ENCODE measurements at places on chromosomes 11 and 22. TPM values are rescaled to one million over a fixed set of nuclear protein-coding genes. Genes with fewer than 3 reads are reported as not detected.

GRCh38 chr22:22849640-22850610, 37.7 kb upstream of the IGLL5 start:
- DNase-seq, result no peak

- DNase-seq, result peak; percentile 56
Measured at GRCh38 chr22:44353041-44353440, 40.3 kb upstream of the SHISAL1 start.

DNA sequence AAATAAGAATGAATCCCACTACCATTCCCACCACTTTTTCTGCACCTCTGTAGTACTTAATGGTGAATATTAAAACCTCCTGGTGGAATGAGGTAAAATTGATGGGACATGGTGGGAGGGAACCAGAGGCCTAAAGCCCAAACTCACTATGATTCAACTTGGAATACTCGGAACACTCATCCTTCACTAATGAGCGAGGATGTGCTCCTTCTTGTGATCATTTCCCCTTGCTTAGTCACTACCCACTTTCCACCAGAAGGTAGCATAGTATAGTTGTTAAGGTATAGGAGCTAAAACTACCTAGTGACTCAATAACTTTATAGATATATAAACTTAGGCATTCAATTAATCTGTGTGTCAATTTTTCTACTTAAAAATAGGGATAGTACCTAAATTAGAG, 728.9 kb downstream of the OPCML start:
- DNase-seq, result no peak

DNA sequence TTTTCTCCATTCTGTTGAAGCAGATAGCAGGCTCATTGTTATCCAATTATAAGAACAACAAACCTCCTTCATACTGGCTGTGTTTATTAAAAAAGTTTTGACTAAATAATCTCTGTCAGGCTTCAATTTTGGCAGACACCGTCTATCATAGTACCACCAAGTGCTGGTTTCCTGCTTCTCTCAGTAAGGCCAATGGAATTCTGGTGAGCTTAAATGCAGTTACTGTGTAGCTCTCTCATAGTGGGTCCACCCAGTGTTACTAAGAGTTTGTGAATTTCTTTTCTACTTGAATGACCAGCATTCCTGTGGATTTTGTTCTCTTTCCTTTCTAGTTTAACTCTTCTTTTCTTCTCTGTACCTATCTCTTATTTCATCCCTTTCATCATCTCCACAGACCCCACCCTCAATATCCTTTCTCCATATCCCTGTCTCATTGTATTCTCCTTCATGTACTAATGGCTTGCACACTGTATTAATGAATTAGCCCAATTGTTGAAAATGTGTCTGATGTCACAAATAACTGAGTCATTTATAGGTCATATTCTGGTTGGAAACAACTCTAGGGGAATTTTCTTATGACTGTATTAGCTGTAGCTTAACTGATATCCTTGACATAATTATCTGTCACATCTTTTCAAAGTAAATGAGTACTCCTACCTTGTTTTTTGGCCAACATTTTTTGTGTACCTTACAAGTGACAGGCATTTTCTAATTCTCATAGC, 372.1 kb downstream of the FAT3 start:
- DNase-seq, result no peak

DNA sequence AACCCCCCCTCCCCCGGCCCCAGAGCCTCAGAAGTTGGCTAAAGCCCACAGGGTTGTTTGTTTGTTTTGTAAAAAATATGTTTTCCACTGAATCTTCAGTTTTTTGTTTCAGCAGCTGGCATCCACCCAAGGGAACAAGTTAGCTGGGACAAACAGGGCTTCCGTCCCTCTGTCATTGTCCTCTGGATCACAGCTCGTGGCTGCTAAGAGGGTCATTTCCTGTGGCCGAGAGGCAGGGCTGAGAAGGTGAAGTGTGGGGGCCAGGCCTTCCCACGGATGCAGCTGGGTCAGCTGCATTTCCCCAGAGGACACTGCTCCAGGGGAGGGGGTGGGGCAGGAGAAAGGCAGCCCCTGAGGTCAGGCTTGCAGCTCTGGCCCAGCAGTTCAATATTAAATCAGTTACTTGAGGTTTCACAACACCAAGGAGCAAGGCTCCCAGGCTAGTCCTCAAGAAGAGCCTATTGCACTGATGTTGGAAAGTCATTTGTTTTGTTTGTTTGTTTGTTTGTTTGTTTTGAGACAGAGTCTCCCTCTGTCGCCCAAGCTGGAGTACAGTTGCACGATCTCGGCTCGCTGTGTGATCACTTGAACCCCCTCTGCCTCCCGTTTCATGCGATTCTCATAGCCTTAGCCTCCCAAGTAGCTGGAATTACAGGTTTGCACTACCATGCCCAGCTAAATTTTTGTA, 34.4 kb upstream of the SMTN start:
- peak; percentile 86 for DNase-seq

- DNase-seq, result no peak
Measured at GRCh38 chr11:128897826-128898225, 6.7 kb downstream of the KCNJ5 start.

- DNase-seq, result no peak
Measured at GRCh38 chr22:45320357-45320976, 10.7 kb downstream of the FAM118A start.

- DNase-seq, result no peak
Measured at GRCh38 chr11:20114588-20114987, 45.7 kb downstream of the DBX1 start.

DNA sequence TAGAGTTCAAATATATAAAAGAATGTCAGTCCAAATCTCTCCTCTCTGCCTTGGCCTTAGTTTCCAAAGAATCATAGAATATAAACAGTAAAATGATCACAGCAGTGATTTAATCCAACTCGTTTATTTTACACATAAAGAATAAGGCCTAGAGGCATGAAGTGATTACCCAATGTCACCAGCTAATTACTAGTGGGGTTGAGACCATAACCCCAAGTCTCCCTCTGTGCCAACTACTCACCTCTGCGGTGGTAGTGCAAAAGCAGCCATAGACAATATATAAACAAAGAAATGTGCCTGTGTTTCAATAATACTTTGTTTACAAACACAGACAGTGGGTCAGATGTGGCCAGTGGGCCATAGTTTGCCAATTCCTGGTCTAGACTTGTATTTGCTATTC, 96.6 kb upstream of the FAT3 start:
- no peak for DNase-seq

- no peak for DNase-seq
Measured at GRCh38 chr22:41230401-41230785, 10.3 kb downstream of the CHADL start.

DNA sequence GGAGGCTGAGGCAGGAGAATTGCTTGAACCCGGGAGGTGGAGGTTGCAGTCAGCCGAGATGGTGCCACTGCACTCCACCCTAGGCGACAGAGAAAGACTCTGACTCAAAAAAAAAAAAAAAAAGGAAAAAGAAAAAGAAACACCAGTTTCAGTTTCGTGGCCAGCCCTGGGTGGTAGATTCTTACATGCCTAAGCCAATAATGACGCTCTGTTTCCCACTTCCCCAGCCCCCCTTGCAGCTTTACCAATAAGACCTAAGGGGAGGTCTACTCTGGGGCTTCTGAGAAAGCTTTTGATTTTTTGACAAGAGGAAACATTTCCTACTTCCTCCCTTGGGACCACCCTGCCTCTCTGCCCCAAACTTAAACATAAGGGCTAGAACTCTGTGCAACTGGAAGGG, 30.0 kb upstream of the PTPRJ start:
- DNase-seq, result no peak

- no peak for DNase-seq
Measured at GRCh38 chr22:48103126-48103875, 1340.9 kb downstream of the TBC1D22A start.

GRCh38 chr11:65642014-65642671, 4.2 kb downstream of the SIPA1 start:
- DNase-seq, result no peak

TSPAN18 gene
- total RNA-seq, result 13.8 TPM

PATE2 gene
- 0.68 TPM for total RNA-seq

SIRT3 gene
- 10.7 TPM for total RNA-seq

MMP7 gene
- total RNA-seq, result not detected

NTM gene
- total RNA-seq, result 13.9 TPM

CRYBA4 gene
- not detected for total RNA-seq

OR5B12 gene
- total RNA-seq, result not detected
